ENCODE measurements at places on chromosomes 1 and 21. TPM values are rescaled to one million over a fixed set of nuclear protein-coding genes. Genes with fewer than 3 reads are reported as not detected.

DNA sequence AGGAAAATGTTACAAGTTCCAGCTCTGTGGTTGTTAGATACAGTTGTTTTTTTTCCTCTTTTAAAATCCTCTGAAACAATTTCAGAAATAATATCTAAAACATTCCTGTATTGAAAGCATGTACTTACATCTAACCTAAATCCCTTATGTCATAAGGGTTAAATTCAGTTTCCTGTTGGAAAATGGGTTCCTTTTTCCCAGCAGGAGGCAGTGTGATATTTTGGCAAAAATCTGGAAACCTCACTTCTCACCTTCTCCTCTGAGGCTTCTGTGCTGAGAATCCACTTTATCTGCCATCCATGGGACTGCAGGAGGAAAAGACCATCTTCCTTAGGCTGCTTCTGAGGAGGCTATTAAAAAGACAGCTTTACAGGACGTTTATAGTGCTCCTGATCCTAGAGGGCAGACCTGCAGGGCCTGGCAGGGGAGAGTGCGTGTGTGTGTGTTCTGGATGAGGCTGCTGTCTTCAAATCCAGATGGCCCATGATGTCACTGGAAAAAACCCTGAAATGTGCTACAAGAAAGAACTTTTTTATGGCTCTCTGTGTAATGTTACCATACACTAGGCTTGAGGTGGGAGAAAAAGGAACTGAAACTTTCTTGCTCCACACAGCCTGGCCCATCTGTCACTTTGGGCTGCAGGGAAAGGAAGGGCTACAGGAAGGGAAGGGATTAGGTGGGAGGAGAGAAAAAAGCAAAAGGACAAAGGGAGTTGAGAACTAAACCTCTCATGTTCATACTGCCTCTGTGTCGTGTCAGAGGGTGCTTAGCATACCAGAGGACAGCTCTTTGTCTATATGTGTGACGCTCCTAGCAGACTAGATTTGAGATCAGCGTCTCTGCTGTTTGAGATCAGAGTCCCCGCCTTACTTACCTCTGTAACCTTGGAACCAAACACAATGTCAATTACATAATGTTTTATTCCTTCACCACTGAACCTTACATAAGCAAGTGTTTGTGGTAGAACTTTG lies 379.2 kb upstream of the SPAG17 start:
- H3K27ac ChIP-seq, result no peak overlapping the region
- no peaks in the 10 kb centered on the region for H3K4me1 ChIP-seq
- no peak overlapping the region for H3K4me3 ChIP-seq
- DNase-seq, result no peak
- no peaks in the 10 kb centered on the region for H3K27me3 ChIP-seq
- no peaks in the 10 kb centered on the region for H3K36me3 ChIP-seq

GRCh38 chr1:86546787-86547221 lies at the start of gene CLCA4:
TSS of gene CLCA4 (plus strand) at chr1:86547078. CDS start at chr1:86547120, 42 bp downstream.
- no peaks in the 10 kb centered on the region for H3K4me1 ChIP-seq
- H3K27me3 ChIP-seq, result peaks cover 5% of the 10 kb centered on the region
- no peak within 1 kb of the TSS for H3K27ac ChIP-seq

- no peak for DNase-seq
- H3K36me3 ChIP-seq, result no peaks in the 10 kb centered on the region
- H3K4me1 ChIP-seq, result peaks cover 5% of the 10 kb centered on the region
- no peak overlapping the region for H3K27ac ChIP-seq
- no peak overlapping the region for H3K4me3 ChIP-seq
- peaks cover 3% of the 10 kb centered on the region for H3K27me3 ChIP-seq
Observed at GRCh38 chr1:209480345-209480744, 103.2 kb upstream of the CAMK1G start.

GRCh38 chr1:172408958-172409357 lies 11.5 kb upstream of the C1orf105 start:
- no peak overlapping the region for H3K27ac ChIP-seq
- no peaks in the 10 kb centered on the region for H3K36me3 ChIP-seq
- H3K4me1 ChIP-seq, result peaks cover 12% of the 10 kb centered on the region
- H3K27me3 ChIP-seq, result no peaks in the 10 kb centered on the region
- no peak for DNase-seq

GRCh38 chr1:233180641-233181364 lies 114.7 kb downstream of the PCNX2 start:
- peaks cover 66% of the 10 kb centered on the region for H3K36me3 ChIP-seq
- DNase-seq, result no peak
- no peaks in the 10 kb centered on the region for H3K27me3 ChIP-seq
- no peaks in the 10 kb centered on the region for H3K4me1 ChIP-seq

GRCh38 chr1:216183454-216183853 lies 239.8 kb downstream of the USH2A start:
- no peak overlapping the region for H3K4me3 ChIP-seq
- no peaks in the 10 kb centered on the region for H3K36me3 ChIP-seq
- H3K27me3 ChIP-seq, result no peaks in the 10 kb centered on the region
- DNase-seq, result no peak
- H3K4me1 ChIP-seq, result no peaks in the 10 kb centered on the region

GRCh38 chr1:117105722-117106121 lies 15.8 kb downstream of the TRIM45 start:
- H3K36me3 ChIP-seq, result peaks cover 55% of the 10 kb centered on the region
- no peak for DNase-seq
- H3K27ac ChIP-seq, result no peak overlapping the region
- H3K4me3 ChIP-seq, result no peak overlapping the region
- H3K27me3 ChIP-seq, result no peaks in the 10 kb centered on the region
- H3K4me1 ChIP-seq, result peaks cover 10% of the 10 kb centered on the region

DNA sequence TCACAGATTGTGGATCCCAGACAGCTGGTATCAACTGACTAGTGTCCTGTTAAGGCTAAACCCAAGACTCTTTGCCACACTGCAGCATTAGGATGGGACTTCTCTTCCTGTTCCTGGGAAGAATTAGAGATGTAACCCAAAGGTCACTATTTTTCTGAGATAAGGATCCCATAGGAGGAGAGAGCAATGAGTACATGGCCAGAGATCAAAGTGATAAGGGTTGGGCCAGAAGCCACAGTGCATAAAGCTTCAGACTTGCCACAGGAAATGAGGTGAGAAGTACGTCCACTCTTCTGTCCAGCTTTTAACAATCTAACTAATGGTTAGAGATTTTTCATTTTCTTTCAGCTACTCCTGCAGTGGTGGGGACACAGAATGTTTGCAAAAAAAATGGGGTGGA lies at the start of gene HSD3B1:
Gene HSD3B1, plus strand, starts transcription at position 270 of the 400 bp plus-strand sequence. CDS start 267 bp downstream, outside the sequence.
- H3K4me3 ChIP-seq, result no peak within 1 kb of the TSS
- no peak for DNase-seq
- H3K27me3 ChIP-seq, result peaks cover 7% of the 10 kb centered on the region

DNA sequence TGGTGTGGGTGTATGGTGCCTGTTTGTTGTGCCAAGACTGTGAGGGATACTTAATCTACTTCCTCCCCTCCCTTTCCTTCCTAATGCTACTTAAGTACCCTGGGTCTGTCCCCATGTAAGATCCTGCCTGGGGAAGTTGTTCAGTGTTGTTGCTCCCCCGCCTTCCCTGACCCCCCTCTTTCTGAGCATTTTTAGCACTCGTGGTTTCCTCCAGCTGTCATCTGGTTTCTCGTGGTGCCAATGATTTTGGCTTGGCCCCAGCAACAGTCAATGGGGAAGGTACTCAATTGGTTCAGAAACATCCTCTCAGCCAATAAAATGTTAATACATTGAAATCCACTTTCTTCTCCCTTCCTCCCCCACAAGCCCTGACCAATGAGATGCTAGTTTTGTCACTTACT lies 8.0 kb upstream of the B4GALT3 start:
- no peaks in the 10 kb centered on the region for H3K27me3 ChIP-seq
- no peaks in the 10 kb centered on the region for H3K36me3 ChIP-seq
- peak overlapping the region; percentile 95 for H3K27ac ChIP-seq
- peak overlapping the region; percentile 48 for H3K4me3 ChIP-seq
- DNase-seq, result peak; percentile 89

C1orf105 gene
- not detected for total RNA-seq

OR2L2 gene
- not detected for total RNA-seq

PLA2G2F gene
- not detected for total RNA-seq

ORC1 gene
- total RNA-seq, result 51.8 TPM
